ENCODE measurements at places on chromosomes 11 and 22. TPM values are rescaled to one million over a fixed set of nuclear protein-coding genes. Genes with fewer than 3 reads are reported as not detected.

LINC01488 gene
- not detected for total RNA-seq

EED gene
- total RNA-seq = 32.8 TPM

SCUBE1 gene
- total RNA-seq = not detected

CHRM1 gene
- total RNA-seq = not detected

RFPL2 gene
- not detected for total RNA-seq

RBMXL2 gene
- total RNA-seq = 0.40 TPM

DMC1 gene
- 4.2 TPM for total RNA-seq

MS4A6A gene
- total RNA-seq = 0.40 TPM

RAG2 gene
- not detected for total RNA-seq

IRAG1 gene
- 0.13 TPM for total RNA-seq

SLC35F2 gene
- 77.3 TPM for total RNA-seq

TRIM21 gene
- total RNA-seq = 17.4 TPM

OR52I2 gene
- total RNA-seq = not detected

APOBEC3A gene
- not detected for total RNA-seq

HTATIP2 gene
- total RNA-seq = 60.7 TPM

C11orf16 gene
- not detected for total RNA-seq

MRGPRF gene
- total RNA-seq = not detected

OR52E6 gene
- total RNA-seq = not detected

PKNOX2 gene
- total RNA-seq = 0.13 TPM

DEFB131B gene
- total RNA-seq = not detected

WNT11 gene
- total RNA-seq = not detected

LRRC32 gene
- total RNA-seq = 36.3 TPM

LMO2 gene
- total RNA-seq = 23.0 TPM

PHOX2A gene
- not detected for total RNA-seq

GVQW3 gene
- total RNA-seq = 2.8 TPM

ASRGL1 gene
- 37.5 TPM for total RNA-seq

ALDH3B2 gene
- not detected for total RNA-seq

ENTHD1 gene
- total RNA-seq = not detected

HPS4 gene
- 37.0 TPM for total RNA-seq

PLAAT2 gene
- not detected for total RNA-seq

OR2AT4 gene
- not detected for total RNA-seq

SELENOH gene
- 86.7 TPM for total RNA-seq

PTDSS2 gene
- 31.0 TPM for total RNA-seq

CRYBB3 gene
- total RNA-seq = not detected

PKDREJ gene
- total RNA-seq = under 0.01 TPM

BDNF gene
- 0.72 TPM for total RNA-seq

MMP13 gene
- not detected for total RNA-seq

TSPAN32 gene
- total RNA-seq = not detected

CDCA5 gene
- 18.0 TPM for total RNA-seq

NDUFV1 gene
- 156 TPM for total RNA-seq

RPS25 gene
- total RNA-seq = 2,770 TPM

KRTAP5-8 gene
- not detected for total RNA-seq

GPHA2 gene
- not detected for total RNA-seq

YAP1 gene
- total RNA-seq = 57.7 TPM

TTC36 gene
- total RNA-seq = 0.50 TPM

SPDYC gene
- total RNA-seq = not detected

TNNI2 gene
- not detected for total RNA-seq

OR6A2 gene
- total RNA-seq = 0.43 TPM

CRYBA4 gene
- not detected for total RNA-seq

HSPB2 gene
- not detected for total RNA-seq

OR8D4 gene
- under 0.01 TPM for total RNA-seq

APOA5 gene
- not detected for total RNA-seq

KLHL35 gene
- total RNA-seq = 1.0 TPM

CYB5R2 gene
- total RNA-seq = 1.1 TPM

ARCN1 gene
- total RNA-seq = 219 TPM

Data from thoracic aorta endothelial cell (primary cell).